ENCODE measurements at places on chromosomes 12 and 14. TPM values are rescaled to one million over a fixed set of nuclear protein-coding genes. Genes with fewer than 3 reads are reported as not detected.

DNA sequence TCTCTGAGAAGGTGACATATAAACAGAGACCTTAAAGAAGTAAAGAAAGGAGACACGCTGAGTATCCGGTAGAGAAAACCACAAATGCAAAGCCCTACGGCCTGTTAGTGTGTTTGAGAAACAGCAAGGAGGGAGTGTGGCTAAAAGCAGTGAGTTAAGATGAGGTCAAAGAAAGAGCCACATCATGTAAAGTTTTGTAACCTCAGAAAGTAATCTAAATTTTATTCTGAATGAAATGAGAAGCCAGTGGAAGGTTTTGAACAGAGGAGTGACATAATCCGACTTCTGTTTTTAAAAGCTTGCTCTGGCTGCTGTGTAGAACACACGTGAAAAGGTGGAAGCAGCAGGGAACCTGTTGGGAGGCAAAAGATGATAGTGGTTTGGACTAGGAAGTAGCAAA lies 32.6 kb downstream of the PPP2R5E start:
- DNase-seq = no peak

DNA sequence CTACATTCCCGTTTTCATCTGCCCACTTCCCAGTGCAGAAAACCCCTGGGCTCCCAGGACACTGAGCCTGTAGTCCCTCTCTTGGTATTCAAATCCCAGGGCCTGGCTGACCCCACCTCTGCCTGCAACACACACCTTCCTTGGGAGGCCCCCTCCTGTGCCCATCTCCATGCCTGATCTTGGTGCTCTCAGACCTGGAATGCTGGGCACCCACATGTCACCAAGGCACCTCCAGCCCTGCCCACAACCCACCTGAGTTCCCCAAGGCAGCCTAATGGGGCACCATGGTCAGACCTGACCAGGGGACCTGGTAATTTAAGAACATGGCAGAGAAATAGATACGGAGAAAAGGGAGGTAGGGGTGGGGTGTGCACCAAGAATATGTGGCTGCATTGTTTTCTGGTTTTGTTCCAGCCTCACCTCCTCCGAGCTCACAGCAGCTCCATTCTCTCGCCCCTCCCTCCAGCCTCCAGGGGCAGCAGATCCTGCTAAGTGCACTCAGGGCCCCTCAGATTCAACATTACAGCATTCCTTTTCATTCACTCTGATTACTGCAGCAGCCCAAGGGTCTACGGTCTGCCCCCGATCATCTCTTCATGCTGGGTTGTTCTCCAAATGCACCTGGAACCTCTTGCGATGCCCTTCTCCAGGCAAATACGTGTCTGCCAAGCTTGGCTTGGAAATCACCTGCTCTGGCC lies 9.2 kb upstream of the HSP90AA1 start:
- DNase-seq = no peak

Gene ACVRL1
- not detected for total RNA-seq

- DNase-seq = no peak
Observed at GRCh38 chr12:119994892-119995658, 6.0 kb downstream of the BICDL1 start.

- DNase-seq = peak; percentile 71
Observed at GRCh38 chr14:34714320-34715126, at the start of gene CFL2. TSS of gene CFL2 (minus strand) at chr14:34714593. CDS start at chr14:34714540, 53 bp downstream.
